ENCODE measurements at places on chromosomes 5 and 9.

DNA sequence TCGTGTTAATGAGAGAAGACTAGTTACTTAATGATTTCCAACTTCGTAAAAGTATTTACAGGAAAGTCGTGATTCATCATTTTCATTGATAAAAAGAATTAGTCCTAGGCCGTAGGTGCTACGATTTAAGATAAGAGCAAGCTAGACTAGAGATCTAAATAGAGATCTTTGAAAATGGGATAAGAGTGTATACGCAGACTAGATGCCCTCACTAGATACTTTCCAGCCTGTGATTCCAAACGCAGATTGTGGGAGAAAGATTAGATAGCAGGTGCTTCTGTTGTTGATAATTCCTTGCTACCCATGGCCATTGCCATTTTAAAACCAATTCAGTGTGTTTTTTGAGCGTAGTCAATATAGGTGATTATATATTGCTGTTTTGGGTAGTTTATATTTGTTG, 6.7 kb upstream of the SMIM15 start:
- no peak for DNase-seq

DNA sequence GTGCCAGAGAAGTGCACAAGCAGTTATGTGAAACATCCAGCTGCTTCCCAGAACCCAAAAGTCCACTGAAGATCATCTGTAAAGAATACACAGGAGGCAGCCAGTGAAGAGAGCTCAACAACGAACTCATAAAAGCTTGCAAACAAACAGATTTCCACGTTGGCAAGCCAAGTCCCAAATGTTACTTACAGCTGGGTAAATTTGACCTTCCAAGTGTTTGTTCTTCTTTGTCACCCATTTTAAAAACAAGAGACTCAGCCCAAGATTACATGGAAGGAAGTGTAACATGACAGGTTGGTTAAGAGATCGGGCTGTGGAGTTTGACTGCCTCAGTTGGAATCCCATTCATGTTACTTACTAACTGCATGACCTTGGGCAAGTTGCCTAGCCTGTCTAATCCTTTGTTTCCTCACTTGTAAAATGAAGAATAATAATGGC, 174.9 kb upstream of the PAPPA start:
- DNase-seq = no peak

DNA sequence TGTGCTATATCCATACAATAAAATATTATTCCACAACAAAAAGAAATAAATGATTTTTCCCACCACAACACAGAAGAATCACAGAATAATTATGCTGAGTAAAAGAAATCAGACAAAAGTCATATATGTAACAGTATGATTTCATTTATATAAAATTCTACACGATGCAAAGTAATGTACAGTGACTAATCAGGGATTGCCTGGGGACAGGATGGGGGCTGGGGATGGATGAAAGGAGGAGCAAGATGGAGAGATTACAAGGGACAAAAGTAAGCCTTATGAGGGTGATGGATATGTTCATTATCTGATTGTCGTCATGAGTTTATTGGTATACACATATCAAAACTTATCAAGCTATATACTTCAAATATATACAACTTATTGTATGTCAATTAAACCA, 154.0 kb downstream of the FBN2 start:
- DNase-seq = no peak

DNA sequence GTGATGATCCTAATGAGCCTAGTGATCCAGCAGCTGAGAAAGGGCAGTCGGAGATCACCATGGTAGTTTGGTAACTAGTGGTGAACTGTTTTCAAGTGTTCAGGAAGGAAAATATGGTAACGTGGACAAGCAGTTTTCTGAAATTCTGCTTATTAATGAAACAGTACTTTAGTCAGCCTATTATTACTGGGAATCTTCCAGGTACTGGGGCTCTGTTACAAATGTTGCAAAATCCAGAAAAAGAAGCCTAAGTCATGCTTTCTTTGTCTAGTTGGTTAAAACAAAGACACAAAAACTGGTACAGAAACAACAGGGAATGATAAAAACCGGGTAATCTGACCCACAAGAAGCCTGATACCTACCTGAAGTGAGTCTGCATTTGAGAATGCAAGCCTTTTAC, 18.2 kb downstream of the TTC23L start:
- no peak for DNase-seq

DNA sequence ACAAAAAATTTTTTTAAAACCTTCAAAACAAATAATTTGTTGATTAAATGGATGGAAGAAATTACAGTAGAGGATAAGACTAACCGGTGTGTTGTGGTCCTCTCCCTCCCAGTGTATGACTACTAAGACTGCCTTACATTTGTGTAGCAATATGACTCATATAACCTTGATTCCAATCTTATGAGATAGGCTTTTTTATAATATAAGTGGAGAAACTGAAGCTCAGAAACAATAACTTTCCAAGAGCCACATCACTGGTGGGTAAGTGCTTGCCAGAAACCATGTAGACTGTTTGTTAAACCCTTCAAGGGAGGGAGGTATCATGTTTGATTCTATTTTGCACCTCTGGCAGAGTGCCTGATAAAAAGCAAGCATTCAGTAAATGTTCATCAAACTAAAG, 47.5 kb downstream of the NLN start:
- no peak for DNase-seq

- DNase-seq = no peak
These were observed 168.4 kb upstream of the FSTL4 start for GRCh38 chr5:133780619-133781280.

DNA sequence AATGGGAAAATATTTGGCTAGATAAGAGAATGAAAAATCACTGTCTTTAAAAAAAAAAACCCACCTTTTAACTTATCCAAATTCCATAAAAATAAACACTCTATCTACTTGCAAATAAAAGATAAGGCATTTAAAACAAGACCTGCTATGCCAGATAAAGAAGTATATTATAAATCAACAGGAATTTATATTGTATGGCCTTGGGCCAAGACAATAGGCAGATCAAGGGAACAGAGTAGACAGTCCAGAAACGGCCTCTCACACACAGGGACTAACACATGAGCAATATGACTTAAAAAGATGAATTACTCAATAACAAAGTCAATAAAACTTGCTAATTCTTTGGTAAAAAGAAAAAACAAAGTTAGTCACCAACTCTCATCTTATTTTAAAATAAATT, 34.7 kb upstream of the ICE1 start:
- no peak for DNase-seq

Data from activated T-cell treated with anti-CD3 and anti-CD28 coated beads, Interleukin-2, amount 50 U/mL, for 1 hour (primary cell).